ENCODE measurements at places on chromosomes 2 and 18.

- no peak for DNase-seq
These were observed 112.2 kb downstream of the TRIB2 start for GRCh38 chr2:12828980-12829379.

DNA sequence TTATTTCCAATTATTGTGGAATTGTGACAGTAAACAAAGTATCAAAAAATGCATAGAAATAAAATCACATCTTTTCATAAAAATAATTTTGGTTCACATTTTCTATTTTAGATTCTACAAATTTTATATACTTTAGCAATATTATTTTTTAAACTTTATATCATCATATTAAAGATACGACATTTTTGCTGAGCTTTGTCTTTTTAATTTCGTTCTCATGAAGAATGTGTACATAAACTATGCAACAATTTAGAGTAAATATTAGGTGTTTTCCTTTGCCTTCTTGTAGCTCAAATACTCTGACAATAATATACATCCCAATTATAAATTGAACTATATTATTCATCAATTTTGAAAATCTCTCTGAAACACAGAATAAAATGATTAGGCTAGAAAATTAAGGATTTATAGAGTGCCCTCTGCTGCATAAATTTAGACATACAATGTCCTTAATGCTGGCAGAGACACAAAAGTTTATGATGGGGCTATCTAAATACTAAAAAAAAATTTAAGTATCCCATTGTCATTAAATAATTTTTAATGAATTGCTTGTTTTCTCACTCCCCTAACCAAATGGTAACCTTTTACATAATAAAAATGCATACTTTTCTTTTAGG, 45.7 kb downstream of the CCDC102B start:
- no peak for DNase-seq

DNA sequence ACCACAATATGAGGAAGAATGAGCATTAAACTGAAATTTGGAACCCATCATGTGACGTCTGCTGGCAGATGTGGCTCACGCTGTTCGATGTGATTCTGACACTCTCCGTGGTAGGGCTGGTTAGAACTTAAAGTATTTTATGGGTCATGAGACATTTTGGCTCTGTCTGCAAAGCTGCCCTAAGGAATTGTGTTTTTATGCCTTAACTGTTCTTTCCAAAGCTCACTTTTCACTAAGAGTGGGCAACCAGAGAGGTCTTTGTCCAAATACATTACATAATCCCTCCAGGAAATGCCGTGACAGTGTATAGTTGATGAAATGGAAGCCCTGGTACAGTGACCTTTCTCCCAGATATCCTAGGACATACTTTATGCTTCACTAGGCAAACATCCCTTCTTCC, 119.1 kb downstream of the AQP4 start:
- no peak for DNase-seq

DNA sequence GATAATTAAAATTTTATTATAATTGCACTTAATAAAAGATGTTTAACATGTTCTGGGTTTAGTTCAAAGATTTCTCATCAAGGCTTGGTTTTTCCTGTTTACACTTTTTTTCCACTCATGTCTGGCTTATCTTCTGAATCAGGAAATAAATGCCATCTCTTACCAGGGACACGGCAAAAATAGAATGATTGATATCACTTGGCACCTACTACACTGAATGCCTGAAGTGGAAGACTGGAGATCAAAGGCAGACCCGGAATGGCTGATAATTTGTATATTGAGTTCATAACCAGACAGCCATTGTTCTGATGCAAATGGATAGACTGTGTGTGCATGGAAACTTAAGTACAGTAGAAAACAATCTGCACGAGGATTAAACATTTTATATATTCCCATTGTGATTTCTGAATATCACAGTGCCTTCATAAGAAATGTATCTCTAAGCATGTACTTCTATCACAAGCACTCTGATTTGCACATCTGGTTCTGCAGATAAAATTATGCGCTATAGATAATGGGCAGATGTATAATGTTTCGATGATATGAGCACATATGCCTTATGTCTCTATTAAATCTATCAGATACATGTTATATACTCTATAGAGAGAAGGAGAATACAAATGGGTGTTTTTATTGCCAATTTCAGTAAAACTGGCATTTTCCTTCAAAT, 304.8 kb downstream of the RND3 start:
- no peak for DNase-seq

- peak; percentile 42 for DNase-seq
These were observed 27.3 kb downstream of the GKN2 start for GRCh38 chr2:68925295-68925896.

- no peak for DNase-seq
These were observed 264.3 kb upstream of the RASGRP3 start for GRCh38 chr2:33212151-33212550.

Measured in nephron progenitor cell (in vitro differentiated cells).